ENCODE measurements at places on chromosomes 13 and 19.
A peak's percentile ranks its signal among the peaks of the same experiment; 100 is the strongest.

GRCh38 chr13:97520866-97521265 is 86.9 kb downstream of the RAP2A start:
- no peak for DNase-seq

DNA sequence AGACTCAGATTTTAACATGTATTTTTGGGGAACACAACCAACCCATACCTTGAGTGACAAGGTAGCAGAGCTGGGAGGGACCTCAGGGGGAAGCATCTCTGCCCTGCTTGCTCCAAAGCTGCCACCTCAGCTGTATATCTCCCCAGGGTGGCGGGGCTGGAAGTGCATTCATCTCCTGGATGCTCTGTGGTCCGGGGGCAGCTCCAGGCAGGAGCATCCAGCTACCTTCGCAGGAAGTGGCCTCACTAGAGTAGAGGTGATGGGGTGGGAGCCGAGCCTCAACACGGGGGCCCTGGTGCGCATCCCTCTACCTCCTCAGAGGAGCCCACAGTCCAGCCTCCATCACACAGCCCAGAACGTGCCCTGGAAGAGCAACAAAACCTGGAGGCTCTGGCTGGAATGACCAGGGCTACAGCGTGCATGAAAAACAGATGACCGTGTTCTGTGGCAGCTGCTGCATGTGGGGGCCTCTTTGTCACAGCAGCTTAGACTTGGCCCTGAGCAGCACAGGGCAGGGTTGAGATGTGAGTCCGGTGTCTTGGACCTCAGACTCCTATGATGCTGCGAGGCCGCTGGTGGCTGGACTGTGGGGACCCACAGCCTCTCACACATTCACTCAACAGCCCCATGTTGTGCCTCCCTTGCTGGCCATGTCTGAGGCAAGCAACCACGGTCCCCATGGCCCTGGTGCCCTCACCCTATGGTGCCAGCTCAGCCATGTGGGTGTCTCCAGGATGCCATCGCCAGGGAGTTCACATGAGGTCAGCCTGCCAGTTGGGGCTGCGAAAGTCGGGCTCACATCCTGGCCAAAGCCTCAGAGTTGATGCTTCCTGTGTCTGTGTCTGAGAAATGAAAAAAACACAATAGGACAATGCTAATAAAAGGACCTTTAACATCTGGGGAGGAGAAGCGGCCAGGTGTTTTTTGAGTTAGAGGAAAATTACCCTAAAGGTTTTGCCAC is 17.1 kb upstream of the GAS6 start:
- no peak for DNase-seq

- DNase-seq = no peak
These were observed 149.2 kb downstream of the GGACT start for GRCh38 chr13:100439247-100439970.

DNA sequence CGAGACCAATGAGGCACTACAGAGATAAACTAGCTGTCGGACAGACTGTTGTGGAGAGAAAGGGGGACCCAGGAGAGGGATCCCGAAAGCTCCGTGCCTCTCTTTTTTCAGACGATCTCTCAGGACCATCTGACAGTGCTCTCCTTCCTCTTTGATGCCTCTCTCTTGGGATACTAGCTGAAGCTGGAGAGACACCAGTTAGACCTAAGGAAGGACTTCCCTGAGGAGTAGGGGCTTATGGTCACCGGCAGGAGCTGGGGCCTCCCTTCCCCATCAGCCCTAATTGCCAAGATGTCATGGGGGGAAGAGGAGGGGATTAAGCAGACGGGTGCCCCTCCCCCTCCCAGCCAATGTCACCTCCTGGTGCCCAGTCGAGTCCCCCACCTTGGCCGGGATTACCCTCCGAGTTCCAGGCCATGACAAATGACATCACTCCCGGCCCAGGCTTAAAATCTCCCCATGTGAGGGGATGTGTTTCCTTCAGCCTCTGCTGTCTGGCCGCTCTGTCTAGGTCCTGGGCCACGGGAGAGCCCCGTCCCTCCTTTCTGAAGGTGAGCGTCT is at the start of gene CRX:
TSS of gene CRX (plus strand) at position 478 of the 561 bp plus-strand sequence. CDS start 12,507 bp downstream, outside the sequence.
- no peak for DNase-seq

DNA sequence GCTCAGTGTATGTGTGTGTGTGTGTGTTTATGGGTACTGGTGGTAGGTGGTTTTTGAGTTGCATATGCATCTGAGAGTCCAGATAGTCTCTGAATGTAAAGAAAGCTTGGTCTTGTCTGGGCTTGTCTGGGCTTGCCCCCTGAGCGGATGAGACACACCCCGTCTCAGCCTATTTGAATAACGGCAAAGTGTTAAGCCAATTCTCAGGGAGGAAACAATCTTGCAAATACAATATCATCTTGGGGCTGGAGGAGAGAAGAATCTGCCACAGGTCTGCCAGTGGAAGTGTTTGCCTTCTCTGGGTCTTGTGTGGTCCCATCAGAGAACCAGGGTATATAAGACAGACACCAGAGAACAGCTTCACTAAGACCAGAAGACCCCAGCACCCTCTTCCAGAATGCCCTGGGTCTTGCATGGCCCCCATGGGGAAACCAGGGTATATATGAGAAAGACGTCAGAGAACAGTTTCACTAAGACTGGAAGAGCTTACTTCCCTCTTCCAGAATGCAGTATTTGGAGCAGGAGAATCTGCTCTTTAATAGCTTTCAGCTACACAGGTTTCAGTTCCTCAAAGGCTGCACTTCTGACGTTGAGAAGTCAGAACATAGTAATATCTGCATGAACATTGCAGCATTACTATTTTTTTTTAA is 13.3 kb downstream of the CD70 start:
- no peak for DNase-seq

DNA sequence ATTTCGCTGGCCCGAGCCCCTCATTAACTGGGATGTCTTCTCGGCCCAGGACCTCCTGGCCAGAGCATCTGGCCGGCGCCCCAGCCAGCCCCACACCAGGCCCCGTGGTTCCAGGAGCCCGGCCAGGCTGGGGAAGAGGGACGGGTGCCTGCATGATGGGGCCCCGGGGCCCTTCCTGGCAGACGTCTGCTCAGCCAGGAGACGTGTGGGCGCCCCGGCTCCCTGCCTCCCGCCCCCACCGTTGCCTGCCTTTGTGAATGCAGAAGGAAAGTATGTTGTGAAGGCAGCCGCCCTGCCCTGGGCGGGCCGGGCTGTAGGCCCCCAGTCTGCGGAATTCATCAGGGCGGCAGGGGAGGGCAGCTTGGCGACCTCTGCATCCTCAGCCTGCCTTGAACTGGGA is 4.4 kb upstream of the COMP start:
- DNase-seq = no peak

GRCh38 chr13:66430269-66430668 is 799.9 kb downstream of the PCDH9 start:
- no peak for DNase-seq

DNA sequence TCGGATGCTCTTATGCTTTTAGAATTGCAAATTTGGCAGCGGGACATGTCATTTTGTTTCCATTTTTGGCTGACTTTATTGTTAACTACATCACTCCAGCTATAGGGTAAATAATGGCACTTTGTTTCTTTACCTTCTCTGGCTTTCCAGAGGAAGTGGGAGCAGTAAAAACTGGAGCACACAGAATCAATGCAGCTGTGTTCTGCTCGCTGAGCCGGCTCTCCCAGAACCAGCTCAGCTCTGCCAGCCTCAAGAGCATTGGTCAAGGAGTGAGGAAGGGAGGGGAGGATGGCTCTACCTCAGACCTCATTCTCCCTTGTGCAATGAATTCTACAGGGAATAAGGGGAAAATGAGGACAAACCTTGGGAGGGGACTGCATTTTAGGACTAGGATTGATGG is 50.5 kb upstream of the SPATA13 start:
- DNase-seq = no peak

DNA sequence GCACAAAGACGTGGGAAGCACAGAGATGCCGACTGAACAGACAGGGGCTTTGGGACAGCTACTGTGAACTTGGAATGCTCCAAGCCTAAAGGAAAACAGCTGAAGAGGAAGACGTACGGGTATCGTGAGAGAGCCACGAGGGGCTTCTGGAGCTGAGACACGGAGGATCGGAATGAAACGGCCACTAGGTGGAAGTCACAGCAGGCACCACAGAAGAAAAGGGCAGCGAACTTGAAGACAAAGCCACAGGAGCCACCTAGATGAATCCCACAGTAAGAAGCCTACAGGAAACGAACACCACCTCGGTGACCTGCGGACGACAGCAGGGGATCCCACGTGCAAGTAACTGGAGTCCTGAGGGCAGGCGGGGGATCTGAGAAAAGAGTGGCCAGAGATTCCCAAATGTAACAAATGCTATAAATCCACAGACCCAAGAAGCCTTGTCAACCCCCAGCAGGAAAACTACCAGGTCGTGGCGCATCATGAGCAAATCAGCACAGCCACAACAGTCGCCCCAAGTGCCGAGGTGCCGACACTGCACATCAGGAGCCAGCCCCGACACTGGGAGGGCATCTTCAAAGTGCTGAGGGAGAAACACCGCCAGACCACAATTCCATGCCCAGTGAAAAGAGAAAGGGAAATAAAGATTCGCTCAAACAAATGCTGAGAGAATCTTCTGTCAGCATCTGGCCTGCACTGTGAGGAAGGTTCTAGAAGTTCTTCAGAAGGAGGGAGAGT is 39.3 kb upstream of the ISYNA1 start:
- DNase-seq = no peak

- DNase-seq = no peak
These were observed 56.3 kb upstream of the UBAC2 start for GRCh38 chr13:99144306-99144705.

- DNase-seq = peak; percentile 64
These were observed 170.6 kb downstream of the FLT1 start for GRCh38 chr13:28324181-28324789.
